ENCODE measurements at places on chromosomes 11 and 22.

GRCh38 chr11:122344215-122344614, 228.2 kb upstream of the BLID start:
- no peak for DNase-seq

DNA sequence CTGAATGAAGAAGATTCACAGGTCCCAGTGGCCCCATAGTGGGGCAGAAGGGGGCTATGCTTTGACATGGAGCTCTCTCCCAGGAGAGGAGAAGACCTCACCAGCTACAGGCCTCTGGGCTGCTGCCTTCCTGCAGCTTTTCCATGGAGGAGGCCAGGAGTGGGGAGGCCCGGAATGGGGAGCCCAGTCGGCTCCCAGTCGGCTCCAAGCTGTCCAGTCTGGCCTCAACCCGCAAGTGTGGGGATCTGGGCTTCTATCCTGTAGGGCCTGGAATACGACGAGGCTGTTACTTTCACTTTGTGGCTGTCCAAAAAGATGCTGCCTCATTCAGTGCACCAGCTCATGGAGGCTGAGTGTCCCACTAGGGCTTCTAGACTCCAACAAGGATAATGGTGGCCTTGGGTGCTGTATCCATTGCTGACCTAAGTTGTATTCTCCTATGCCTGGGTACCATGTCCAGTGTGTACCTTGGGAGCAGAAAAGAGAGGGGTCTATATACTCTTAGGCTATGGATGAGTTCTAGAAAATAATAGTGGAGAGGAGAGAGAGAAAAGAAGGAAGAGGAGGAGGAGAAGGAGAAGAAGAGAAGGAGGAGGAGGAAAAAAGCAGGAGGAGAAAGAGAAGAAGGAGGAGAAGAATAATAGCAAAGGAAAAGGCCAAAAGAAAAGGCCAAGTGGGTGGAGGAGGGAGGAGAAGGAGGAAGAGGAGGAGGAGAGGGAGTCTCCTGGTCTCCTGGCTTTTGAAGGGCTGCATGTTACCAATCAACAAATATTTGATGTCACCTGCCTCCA, 1.1 kb downstream of the MYO18B start:
- DNase-seq: no peak

DNA sequence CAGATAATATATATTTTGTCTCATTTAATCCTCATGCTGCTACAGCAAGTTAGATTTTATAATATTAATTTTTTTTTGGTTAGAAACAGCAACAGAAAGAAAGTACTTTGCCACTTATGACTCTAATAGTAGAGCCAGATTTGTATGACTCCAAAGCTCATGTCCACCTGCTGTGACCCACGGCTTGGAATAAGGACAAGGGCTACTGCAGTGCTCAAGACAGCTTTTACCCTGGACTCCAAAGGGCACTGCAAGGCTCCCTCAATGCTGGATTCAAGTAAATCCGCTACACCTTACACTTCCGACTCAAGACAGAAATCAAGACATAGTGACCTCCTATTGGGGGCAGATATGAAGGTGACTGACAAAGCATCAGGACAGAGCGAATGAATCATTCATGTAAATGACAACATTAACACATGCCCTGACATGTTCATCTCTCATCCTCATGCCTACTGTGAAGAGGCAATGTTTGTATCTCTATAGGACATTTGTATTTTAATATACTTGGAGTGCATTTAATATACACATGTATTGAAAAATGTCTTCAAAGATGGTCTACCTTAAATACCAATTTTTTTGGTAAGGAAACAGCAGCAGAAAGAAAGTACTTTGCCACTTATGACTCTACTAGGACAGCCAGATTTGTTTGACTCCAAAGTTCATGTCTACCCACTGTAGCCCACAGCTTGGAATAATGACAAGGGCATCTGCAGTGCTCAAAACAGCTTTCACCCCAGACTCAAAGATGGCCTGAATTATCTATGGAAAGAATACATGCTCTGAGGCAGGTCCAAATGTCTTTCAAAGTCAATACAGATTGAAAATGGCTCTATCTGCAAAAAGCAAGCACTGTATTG, 375.6 kb upstream of the CCDC90B start:
- DNase-seq: no peak

DNA sequence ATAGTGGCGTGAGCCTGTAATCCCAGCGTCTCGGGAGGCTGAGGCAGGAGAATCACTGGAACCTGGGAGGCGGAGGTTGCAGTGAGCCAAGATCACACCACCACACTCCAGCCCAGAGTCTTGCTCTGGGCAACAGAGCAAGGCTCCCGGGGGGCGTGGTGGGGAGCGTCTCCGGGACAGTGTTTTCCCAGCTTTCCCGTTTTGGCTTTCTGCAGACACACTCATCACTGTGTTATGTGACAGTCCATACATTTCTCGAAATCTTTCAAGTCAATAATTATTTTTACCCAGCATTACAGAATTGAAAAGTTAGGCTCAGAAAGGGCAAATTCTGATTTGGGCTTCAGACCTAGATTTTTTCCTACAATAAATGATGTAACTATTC, 31.7 kb downstream of the NEAT1 start:
- DNase-seq: no peak

GRCh38 chr11:124123622-124124021, 8.4 kb downstream of the VWA5A start:
- DNase-seq: no peak
